ENCODE measurements at places on chromosomes 5 and 9.

DNA sequence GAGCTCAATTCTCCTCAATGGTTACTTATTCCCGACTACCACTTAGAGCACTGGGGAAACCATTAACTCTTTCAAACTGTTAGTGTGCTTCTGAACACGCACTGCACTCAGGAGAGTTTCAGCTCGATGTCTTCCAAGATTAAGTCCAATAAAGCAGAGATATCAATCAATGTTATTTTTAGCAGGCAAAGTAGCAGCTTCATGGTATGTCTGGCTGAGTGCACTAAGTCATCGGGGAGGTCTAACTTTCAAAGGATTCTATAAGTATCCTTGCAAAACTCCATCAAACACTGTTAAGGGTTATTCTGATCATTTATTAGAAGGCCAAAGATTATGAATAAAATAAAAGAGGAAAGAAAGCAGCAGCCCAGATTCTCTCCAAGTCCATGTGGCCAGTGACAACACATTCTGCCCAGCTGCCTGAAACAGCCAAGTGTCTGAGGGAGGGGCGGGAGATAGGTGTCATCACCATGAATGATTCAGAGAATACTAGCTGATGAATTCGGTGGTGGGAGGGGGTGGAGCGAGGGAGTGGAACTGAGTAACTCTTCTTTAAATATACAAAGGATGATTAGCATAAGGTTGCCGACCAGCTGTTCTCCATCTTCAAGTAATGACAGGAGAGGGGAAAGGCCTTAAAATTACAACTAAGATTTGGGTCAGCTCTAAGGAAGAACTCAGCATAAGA lies 21.3 kb downstream of the NREP start:
- peak; percentile 85 for DNase-seq

GRCh38 chr9:105900123-105900522 lies 205.8 kb downstream of the TMEM38B start:
- DNase-seq: no peak

DNA sequence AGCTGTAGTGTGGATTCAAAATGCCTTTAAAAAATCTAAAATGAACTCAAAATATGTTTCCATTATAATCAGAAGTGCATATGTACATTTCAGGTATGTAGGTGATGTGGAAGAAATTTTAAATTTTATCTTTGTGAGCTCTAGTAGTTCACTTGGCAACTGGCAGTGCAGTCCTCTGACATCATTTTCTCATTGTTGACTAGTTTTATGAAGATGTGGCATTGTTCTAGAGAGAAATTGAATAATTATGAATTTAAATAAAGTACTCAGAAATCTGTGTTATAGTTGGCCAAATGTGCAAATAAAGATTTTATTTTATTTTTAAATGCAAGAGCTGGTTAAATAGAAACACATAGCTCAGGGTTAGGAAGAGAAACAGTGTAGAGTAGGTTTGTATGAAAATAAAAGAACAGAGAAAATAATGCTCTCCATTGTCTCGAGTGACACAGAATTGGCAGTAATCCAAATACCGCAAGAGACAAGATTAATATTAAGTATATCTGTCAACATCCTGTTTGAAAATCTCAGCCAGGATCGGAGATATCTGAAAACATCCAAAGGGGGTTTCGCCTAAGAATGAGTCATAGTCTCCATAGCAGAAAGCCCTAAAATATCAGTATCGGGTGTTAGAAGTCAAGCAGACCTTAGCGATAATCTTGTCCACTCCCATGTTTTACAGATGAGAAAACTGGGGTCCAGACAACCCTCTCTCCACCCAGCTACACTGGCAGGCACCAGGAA lies 189.4 kb downstream of the CCDC192 start:
- DNase-seq: no peak

DNA sequence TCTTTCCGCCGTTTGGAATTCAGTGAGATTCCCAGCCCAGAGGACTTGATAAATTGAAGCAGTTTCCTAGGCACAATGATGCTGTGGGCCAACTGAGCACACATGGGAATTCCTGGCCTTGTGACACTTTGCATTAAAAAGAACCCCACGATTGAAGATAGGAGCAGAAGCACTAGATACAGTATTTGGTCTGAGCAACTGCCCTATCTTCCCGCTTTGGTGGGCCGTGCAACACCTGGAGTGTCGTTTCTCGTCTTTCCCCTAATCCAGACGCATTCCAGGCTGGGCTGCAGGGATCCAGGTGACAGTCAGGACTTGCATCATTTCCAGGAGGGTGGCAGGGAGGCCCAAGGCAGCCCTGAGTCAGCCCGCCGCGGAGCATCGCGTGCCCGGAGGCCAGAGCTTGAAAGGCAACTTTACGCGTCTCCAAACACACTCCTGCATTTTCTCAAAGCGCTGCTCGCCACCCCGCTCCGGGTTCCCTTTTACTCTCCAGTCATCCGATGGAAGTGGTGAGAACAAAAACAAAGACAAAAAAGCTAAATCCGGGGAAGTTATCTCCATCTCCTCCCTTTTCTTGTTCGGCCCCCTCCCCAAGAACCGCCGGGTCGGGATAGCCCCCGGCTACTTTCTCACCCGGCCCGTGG lies 753 bp upstream of the STC2 start:
- no peak for DNase-seq

DNA sequence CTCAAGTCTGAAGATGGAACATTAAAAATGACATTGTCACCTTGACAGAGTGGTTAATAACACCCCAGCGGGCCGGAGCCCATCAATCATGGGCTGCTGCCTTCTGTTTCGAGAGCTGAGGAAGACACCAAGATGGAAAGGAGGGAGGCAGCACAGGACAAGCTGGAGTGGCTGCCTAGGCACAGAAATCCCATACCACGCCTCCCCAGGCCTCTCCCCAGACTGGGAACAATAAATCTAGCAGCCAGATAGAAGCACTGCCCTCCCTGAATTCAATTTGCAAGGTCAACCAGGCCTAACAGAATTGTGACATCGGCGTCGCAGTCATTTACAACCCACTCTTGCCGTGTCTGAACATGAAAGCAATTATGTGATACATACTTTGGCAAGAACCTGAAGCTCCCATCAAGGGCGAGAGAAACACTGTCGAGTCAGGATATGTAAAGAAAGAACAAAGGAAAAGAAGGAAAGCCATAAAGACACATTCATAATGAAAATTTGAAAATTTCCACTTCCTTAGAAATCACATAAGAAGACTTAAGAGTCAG lies 35.4 kb upstream of the ZNF354A start:
- DNase-seq: no peak

- no peak for DNase-seq
Measured at GRCh38 chr9:132250324-132251262, 88.7 kb downstream of the NTNG2 start.

DNA sequence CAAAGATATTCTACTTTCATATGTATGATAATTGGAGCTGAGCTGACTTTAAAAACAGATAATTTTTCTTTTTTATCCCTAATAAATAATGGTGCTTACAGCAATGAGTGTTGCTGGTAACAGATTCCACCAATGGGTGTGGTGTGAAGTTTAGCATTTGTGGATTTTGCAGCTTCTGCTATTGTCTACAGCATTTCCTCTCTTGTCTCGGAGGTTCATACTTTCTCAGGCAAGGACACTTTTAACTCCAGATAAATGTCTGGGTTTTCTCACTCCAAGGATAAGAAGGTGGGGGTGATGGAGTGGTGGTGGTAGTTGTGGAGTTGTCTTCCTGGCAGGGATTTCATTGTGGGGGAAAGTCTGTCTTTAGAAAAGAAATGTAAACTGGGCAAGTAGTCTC lies 120.0 kb upstream of the CDKN2B start:
- DNase-seq: no peak

GRCh38 chr5:78727786-78728761 lies 79.5 kb upstream of the LHFPL2 start:
- no peak for DNase-seq

DNA sequence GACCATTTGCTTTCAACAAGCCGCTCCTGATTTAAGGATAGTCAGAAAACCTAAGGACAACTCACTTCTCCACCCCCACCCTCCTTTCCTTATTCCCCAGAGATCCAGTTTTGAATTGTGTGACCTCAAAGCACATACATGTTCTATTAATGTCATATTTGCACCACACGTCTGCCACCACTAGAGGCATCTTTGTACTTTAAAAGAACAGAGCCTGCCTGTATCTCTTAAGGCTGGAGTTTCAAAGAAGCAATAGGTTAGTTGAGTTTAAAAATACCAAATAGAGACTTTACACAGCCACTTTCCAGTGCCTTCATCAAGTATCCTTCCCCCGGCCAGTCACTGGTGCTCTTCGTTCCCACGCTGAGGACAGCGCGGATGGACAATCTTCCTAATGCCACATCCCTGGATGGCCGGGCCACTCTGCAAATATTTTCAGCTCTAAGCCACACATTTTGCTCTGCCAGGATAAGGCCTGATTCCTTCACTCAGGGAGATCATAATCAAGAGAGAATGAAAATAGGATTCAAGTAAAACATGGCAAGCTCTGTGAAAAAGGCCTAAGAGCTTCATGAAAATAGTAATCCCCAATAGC lies 146.3 kb downstream of the SNCAIP start:
- DNase-seq: no peak

GRCh38 chr9:81268048-81268447 lies 421.3 kb downstream of the TLE1 start:
- DNase-seq: no peak

- no peak for DNase-seq
Measured at GRCh38 chr9:91320299-91320698, 41.4 kb downstream of the AUH start.

- no peak for DNase-seq
Measured at GRCh38 chr5:132013711-132014110, 2.3 kb upstream of the ACSL6 start.

- DNase-seq: no peak
Measured at GRCh38 chr9:105416840-105417239, 31.0 kb upstream of the FSD1L start.

- no peak for DNase-seq
Measured at GRCh38 chr9:85278769-85279168, 463.0 kb downstream of the AGTPBP1 start.

- no peak for DNase-seq
Measured at GRCh38 chr5:25056836-25057235, 412.1 kb upstream of the CDH10 start.

- no peak for DNase-seq
Measured at GRCh38 chr5:171410181-171410580, 9.3 kb upstream of the FGF18 start.

GRCh38 chr9:84504360-84504759 lies 163.8 kb upstream of the SLC28A3 start:
- no peak for DNase-seq

- DNase-seq: no peak
Measured at GRCh38 chr5:81936066-81936465, 35.8 kb upstream of the ATG10 start.
